ENCODE measurements at places on chromosomes 6 and 20.

GRCh38 chr20:13839421-13840092 lies 54.7 kb downstream of the NDUFAF5 start:
- no peak for DNase-seq

DNA sequence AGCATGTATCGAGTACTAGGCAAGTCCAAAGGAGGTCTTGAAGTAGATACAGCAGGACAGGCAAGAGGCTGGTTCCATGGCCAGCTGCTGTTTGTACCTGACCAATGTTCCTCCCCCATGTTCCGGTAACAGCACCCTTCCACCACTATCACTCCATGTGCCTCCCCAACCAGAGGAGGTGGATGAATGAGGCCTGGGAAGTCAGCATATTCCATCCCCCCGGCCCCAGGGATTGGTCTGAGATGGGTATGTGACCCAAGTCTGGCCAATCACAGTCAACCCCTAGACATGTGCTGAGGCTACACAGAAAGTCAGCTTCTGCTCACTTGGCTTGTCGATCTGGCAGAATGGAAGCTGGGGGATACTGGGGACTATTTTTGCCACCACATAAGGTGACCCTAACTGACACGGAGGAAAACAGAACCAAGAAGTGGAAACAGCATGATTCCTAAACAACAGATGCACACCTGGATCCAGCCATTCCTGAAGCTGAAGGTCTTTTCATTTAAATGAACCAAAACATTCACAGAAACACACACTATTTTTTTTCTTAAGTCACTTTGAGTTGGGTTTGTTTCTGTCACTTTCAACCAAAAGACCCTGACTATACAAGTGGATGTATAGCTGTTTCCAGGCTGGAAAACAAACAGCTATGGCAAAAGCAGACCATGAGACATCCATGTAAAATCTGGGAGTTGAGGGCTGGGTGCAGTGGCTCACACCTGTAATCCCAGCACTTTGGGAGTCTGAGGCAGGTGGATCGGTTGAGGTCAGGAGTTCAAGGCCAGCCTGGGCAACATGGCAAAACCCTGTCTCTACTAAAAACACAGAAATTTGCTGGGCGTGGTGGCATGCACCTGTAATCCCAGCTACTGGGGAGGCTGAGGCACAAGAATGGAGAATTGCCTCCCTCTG lies 70.4 kb upstream of the PTPN1 start:
- DNase-seq: no peak

DNA sequence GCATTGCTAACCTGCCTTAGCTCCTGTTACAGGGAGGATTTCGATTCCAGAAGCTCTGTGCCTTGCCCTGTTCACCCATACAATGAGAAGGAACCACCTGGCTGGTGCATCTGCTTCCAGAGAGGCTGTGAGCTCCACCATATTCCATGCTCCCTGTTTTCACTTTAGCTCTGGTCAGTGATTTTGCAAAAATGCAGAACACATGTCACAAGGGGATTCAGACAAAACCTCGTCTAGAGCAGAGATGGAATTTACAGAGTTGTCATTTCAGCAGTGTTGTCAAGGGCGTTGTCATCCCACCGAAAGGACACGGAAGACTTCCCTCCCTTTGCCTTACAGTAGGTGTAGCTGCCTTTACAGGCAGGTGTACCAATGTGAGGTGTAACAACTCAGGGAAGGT lies 223.0 kb upstream of the ARID1B start:
- DNase-seq: no peak

DNA sequence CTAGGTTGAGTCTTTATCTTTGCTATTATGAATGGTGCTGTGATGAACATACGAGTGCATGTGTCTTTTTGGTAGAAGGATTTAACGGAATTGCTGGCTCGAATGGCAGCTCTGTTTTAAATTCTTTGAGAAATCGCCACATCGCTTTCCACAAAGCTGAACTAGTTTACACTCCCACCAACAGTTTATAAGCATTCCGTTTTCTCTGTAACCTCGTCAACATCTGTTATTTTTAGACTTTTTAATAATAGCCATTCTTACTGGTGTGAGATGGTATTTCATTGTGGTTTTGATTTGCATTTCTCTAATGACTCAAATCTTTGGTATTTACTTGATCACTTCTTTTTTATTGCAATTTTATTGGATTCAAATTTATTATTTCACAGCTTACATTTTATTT lies 117.4 kb upstream of the HDGFL1 start:
- no peak for DNase-seq

DNA sequence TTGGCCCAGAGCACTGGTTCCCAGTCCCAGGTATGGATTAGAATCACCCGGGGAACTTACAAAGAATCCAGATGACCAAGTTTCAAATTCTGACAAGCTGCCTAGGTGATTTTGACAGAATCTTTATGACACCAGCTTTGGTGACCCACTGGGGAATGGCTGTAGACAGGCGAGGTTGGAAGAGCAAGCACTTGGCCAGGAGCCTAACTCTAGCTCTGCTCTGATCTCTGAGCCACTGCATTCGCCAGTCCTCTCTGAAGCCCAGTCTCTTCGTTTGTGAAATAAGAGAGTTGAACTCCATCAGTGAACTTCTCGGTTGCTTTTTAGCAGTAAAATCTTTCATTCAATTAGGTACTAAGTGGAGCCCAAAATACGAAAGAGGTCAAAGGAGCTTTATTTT lies 161.2 kb downstream of the VEGFA start:
- no peak for DNase-seq

DNA sequence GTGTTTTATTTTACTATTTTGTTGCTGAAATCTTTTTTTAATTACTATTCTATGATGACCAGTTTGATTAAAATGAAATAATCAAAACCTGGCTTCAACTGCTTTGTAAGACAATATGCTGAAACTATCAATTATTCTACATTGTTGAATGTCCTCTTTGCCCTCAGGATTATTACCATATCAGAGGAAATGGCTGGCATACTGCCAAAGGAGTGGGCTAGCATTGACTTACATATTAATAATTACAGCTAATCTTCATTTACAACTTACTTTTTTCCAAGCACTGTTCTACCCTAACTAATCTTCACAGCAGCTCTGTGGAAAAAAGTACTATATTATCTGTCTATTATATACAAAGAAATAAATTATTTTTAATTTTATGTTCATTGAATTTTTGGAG lies 560.5 kb downstream of the BCKDHB start:
- no peak for DNase-seq

GRCh38 chr20:36745234-36745926 lies 510 bp downstream of the NDRG3 start:
- DNase-seq: peak; percentile 81

DNA sequence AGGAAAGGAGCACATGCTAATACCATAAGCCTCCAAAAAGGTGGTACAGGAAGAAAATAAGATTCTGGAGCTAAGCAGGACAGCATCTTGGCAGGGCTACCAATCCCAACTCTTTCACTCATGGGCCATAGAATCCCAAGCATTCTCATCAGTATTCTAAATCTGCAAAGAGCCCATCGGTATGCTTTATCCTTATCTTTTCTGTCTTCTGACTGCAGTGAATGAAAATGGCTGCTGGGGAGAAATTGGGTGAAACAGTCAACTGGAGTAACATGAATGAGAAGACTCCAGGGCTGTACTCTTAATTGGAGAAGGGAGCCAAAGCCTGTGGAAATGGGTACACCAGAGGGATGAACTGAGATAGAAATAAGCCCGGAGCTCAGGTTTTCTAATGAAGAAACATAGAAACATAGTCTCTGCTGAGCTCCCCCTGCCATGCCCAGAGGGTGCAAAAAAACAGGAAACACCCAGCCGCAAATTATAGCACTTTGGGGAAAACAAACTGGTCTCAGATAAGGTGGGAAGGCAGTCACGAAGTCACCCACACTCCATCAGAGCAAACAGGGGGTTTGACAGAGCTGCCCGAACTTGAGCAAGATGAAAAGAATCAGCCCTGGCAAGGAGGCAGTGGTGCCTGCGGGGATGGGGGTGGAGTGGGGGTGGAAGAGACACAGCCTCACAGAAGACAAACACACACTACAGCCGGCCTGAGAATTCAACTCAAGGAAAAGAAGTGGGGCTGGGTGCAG lies 35.4 kb upstream of the E2F3 start:
- no peak for DNase-seq

DNA sequence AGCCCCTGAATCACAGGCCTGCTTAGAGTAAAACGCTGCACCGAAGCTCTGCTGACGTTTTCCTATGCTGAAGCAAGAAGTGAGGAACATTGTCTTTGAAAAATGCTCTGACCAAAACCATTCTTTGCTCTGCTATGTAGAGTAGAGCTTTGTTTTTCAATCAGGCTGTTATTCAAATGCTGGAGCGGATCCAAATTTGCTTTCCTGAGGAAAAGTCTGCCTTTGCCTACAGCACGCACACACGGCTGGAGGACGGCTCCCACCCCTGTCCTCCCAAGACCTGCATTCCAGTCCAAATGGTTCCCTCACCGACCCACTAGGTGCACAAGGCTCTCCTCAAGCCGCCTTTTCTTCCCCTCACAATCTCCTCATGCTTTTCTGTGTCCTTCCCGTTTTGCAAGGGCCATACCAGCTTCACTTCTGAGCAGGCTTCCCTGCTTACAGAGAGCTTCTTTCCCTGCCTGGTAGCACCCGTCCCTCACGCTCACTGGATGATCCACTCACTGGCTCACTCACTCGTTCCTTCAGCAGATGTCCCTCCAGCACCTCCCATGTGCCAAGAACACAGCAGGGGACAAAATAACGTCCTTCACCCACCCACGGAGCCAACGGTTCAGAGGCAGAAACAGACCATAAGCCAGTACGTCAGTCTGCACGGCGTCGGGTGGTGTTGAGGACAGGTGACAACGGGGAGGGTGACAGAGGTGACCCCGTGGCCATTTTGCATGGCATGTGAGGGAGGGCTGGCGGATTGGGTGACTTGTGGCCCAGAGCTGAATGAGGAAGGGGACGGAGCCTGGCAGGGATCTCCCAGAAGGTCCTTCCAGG lies 137.9 kb upstream of the NEDD9 start:
- DNase-seq: no peak

DNA sequence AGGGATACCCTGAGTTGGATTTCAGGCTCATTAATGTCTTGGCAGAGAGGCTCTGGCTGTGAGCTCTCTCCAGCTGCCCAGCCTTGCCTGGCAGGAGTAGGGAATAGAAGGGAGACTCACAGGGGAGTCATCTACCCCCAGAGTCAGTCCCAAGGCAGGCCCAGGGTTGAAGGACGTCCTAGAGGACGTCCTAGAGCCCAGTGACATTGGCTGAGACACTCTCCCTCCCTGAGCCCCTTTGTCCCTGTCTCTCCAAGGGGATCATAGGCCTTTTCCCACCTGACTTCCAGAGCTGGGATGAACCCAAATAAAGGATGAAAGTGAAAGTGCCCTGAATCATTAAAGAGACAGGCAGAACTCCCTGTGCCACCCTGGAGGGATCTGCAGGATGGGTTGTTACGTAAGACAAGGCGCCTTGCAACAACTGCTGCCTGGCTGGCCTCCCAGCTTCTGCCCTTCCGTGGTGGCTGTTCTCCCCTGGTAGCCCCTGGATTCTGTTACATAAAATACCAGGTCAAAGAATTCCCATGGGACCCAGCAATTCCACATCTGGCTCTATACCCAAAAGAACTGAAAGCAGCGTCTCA lies 53.6 kb upstream of the SIRPA start:
- DNase-seq: no peak

- no peak for DNase-seq
Observed at GRCh38 chr6:135664527-135664926, 167.0 kb upstream of the AHI1 start.

- DNase-seq: no peak
Observed at GRCh38 chr6:164967102-164967501, 342.3 kb downstream of the C6orf118 start.

GRCh38 chr6:101394936-101395335 lies 1.4 kb downstream of the GRIK2 start:
- no peak for DNase-seq

Measured in NCI-H1930 (cell line).